ENCODE measurements at places on chromosomes 11 and 22.
A peak's percentile ranks its signal among the peaks of the same experiment; 100 is the strongest.

- no peak for DNase-seq
Observed at GRCh38 chr11:121326230-121326629, 33.7 kb downstream of the SC5D start.

DNA sequence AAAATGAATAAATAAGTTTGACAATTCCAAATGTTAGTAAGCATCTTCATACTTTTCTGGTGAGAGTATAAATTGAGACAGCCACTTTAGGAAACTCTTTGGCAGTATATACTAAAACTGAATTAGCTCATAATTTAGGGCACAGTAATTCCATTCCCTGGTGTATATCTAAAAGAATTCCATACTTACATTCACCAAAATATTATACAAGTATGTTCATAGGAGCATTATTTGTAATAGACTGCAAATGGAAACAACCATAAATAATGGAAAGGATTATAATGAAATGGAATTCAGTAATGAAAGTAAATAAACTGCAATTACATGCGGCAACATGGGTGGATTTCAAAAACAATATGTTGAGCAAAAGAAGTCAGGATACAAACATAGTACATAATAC lies 315.8 kb upstream of the LRRC4C start:
- DNase-seq = no peak

- DNase-seq = no peak
Observed at GRCh38 chr11:13836666-13837065, 125.9 kb upstream of the SPON1 start.

DNA sequence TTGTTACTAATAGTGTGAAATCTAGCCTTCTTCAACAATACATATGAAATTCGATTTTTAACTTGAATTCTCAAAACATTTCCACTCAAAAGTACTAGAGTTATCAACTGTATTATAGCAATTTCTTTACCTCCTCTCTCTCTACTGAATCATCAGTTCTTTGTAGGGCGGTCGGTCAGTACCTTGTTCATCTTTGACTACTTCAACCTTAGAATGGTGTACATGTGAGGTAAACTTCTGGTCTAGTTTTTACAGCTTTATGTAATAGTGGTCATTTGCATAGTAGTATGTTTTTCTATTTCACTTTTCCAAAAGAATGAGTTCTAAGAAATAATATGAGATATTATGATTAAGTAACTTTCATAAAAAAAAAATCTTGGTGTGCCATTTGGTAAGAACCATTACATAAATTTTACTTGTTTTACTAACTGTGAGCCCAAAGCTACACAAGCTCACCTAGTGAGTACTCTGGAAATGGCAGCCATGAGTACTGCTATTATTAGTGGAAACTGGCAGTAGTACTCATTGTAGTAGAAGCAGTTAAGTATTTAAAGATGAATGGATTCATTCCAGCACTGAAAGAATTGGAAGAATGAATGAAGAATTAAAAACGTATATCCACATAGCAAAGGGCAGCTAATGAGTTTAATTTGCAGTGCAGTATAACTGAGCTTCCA lies 30.1 kb downstream of the SESN3 start:
- no peak for DNase-seq

DNA sequence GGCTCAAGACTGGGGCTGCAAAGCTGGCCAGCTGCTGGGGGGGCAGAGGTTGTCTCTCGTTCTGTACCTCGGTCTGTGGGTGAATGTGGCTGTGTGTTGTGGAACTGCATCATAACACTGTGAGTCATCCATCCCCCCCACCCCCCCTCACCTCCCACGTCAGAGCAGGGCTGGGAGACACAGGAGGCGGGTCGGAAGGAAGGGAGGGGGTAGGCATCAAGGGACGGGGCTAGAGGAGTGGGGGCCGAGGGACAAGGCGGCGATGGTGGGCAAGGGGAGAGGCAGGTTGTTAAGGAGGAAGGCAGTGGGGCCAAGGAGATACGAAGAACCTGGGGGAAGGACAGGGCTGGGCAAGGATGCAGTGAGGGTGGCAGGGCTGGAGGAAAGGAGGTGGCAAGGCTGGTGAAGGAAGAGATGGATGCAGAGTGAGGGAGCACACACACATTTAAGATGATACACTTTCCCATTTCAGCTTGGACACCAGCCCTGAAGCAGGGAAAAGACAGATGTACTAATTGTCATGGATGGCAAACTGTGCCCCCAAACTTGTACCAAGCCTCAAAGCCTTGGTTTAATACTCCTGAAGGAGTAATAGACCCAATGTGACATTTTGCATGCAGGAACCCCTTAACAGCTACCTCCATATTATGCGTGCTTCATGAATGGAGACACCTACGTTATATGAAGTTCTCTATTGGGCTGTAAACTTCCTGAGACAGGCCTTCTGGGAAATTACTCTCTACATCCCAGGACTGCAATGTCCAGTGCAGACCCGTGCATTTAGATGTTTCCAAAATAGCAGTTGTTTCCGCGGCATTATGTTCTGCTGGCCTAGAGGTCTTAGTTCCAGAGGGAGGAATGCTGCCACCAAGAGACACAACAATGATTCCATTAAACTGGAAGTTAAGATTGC lies at the start of gene YPEL4:
Gene YPEL4, minus strand, starts transcription at position 87 of the 913 bp plus-strand sequence. CDS start 2,805 bp downstream, outside the sequence.
- DNase-seq = peak; percentile 83

DNA sequence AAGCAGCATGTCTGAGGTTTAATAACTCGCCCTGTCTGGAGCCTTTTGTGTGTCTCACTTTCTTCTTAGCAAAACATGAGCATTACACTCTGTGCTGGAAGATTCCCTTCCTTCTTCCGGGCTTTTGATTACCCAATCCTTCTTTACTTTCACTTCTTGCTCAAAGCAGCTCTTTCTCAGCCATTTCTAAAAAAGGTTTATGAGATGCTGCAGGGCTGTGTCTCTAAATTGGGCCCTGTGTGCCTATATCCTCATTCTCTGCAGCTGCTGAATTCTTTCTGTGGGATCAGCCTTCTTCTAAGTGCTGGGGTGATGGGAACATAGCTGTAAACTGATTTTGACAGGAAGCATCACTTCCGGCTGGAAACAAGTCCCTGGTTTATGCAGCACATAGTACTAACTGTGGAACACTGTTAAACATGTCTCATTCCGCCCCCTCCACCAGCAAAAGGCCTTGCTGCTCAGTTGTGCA lies 71.8 kb downstream of the PIWIL4 start:
- peak; percentile 47 for DNase-seq

GRCh38 chr11:27423125-27423524 lies 49.5 kb downstream of the LGR4 start:
- DNase-seq = peak; percentile 87

- DNase-seq = no peak
Observed at GRCh38 chr11:119691020-119691666, 37.9 kb downstream of the NECTIN1 start.

DNA sequence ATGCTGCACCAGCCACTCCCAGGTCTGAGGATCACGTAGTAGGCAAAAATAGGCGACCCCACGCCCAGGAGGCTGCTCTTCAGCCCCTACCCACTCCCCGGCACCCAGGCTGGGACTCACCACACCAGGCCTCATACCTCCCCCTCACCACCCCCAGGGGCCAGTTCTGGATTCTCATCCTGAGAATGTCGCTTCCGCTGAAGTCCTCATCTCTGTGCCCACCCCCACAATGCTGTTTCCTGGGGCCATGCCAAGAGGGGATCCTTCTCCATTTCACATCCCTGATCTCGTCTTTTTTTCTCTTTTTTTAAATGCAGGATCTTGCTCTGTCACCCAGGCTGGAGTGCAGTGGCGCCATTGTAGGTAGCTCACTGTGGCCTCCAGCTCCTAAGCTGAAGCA lies 1.7 kb upstream of the OSM start:
- DNase-seq = no peak

- no peak for DNase-seq
Observed at GRCh38 chr11:62352355-62353336, 15.4 kb downstream of the ASRGL1 start.

DNA sequence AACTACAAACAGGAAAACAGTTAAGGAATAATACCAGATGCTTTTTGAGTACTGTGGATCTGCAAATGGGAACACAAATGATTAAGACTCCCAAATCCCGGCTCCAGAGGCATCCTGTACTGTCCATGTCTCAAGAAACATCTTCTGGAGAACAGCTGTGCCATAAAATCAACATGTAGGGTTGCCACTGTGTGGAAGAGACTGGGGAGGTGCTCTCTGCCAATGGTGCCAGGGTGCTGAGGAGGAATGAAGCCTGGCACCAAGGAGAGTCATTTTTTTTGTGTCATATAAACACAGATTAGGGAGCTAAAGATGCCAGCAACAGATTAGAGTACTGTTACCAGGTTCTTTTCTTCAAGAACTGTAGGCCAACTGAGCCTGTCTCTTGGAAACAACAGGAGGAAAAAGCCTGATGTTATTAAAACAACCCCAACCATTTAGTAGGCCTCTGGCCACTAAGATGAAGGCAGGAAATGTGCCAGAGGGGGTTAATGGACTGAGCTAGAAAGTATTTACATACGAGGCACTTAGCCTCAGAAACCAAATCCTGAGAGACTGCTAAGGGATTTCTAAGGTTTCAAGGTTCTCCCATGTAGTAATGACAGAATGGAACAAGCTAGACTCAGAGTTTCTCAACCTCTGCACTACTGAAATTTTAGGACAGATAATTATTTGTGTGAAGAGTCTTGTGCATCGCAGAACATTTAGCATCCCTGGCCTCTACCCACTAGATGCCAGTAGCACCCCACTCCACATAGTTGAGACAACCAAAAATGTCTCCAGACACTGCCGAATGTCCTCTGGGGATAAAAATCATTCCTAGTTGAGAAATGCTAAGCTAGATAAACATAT lies 54.6 kb upstream of the CHRM4 start:
- DNase-seq = peak; percentile 28

DNA sequence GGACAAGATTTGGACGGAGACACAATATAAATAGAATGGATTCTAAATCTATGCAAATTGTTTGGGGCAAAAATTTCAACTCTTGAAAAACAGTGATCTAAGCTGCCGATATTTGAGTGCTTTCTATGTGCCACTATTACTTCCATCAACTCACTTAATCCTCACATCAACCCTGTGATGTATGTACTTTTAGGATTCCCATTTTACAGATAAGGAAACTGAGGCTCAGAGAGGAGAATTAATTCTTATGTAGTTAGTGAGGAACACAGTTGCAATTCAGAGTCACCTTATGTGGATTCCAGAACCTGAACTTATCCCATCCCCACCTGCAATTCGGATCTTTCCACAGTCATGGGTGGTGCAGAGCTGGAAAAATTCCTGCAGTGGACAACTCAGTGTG lies 60.3 kb downstream of the TSPAN18 start:
- DNase-seq = no peak

DNA sequence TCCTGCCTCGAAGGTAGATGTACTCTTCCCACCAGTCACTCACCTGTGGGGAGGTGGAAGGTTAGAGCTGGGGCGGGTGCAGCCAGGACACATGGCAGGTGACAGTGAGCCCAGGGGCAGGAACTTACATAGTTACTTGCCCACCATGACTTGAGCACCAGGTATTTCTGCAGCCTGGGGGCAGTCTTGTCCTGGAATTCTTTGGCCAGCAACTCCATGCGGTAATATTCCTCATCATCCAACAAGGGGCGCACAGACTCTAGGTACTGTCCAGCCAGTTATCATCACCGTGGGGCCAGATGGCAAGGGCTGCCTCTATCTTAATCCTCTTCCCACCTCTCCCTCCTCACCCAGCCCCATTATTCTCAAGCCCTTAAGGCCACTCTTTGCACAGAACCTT lies 2.2 kb downstream of the CPT1B start:
- peak; percentile 56 for DNase-seq

DNA sequence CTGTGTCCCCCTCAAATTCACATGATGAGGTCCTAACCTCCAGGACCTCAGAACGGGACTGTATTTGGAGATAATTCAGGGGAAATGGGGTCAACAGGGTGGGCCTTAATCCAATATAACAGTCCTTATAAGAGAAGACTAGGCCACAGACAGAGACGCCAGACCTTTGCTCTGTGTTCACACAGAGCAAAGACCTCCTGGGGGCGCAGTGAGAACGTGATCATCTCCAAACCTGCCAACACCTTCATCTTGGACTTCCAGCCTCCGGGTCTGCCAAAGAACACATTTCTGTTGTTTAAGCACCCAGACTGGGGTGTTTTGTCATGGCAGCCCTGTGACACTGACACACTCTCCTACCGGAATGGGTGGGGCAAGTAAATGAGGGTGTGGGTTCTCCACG lies 250.2 kb downstream of the MN1 start:
- DNase-seq = no peak

GRCh38 chr11:133946541-133947318 lies 10.0 kb downstream of the IGSF9B start:
- no peak for DNase-seq

DNA sequence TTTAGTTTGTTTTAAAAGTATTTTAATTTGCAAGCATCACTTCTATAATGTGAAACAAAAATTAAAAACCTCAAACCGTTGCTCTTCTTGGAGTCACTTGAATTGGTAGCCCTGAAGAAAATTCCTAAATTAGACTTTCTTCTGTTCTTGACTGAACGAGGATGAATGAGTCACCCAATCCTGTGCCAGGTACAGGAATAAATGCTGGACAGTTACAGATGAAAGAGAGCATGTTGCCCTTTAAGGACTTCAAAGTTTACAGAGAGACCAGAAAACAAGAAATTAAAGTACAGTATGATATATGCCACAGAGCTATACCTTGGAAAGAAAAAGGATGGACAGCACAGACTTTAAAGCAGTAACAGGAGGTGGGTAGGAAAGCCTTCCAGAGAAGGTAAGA lies 41.3 kb upstream of the CXCR5 start:
- peak; percentile 40 for DNase-seq

DNA sequence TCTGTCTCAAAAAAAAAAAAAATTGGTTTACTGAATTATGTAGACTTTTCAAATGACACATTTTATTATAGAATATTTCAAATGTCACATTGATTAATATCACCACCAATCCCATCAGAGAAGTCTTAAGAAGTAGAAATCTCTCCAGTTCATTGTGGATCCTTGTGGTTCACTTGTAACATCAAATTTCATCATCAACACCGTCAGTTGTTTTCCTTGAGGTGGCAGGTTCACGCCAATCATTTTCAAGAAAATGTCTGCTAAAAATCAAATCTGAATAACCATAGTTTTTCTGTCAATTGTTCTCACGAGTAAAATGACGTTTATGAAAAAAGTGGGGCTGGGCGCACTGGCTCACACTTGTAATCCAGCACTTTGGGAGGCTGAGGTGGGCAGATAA lies 50.3 kb downstream of the TMPRSS5 start:
- no peak for DNase-seq

- no peak for DNase-seq
Observed at GRCh38 chr11:45924927-45925326, 2.5 kb downstream of the LARGE2 start.

DNA sequence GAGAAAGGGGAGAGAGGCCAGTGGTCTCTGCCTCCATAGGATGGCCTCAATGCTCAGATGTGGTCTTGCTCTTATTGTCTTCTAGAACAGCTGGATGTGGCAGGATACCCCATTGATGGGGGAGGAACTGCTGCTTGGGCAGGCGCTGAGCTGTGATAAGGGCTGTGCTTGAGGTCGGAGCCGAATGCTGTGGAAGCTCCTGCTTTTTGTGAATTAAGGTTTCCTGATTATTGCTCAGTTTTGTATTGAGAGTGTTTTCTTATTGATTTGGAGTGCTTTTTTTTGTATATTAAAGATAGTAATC lies 57.2 kb downstream of the CABIN1 start:
- DNase-seq = no peak

GRCh38 chr22:46673205-46673604 lies 53.0 kb downstream of the GRAMD4 start:
- peak; percentile 21 for DNase-seq

- DNase-seq = no peak
Observed at GRCh38 chr11:64291752-64292459, 804 bp downstream of the KCNK4 start.
